Fibroblast of skin of right biceps (primary cell): ENCODE measurements at places on chromosomes 2 and 18.

DNA sequence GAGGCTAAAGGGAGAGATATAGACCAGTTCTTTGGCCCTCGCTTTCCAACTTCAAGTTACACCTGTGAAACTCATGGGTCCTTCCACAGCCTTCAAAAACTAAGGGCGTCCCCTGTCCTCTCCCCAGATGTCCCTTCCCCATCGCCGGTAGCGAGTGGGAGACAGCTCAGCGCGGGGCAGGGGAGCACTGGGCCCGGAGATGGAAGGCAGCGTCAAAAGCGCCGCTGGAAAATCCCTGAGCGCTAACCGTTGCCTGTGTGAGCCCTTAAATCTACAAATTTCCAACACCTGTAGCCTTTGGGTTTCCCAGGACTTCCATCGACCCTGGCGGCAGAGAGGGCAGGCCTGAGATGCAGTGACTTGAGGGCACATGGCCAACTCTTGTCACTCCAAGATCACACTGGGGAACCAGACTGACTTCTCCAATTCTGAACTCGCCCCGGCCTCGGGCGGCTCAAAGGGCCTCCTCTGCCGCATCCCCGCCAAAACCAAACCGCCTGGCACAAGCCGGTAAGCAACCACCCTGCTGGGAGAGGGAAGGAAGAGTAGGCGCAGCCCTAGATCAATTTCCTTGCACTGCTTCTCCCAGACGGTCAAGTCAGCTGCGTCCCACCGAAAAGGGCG lies 879 bp upstream of the EPAS1 start:
- DNase-seq = peak; percentile 24

- no peak for DNase-seq
Measured at GRCh38 chr2:37644191-37644590, 27.3 kb downstream of the CDC42EP3 start.

DNA sequence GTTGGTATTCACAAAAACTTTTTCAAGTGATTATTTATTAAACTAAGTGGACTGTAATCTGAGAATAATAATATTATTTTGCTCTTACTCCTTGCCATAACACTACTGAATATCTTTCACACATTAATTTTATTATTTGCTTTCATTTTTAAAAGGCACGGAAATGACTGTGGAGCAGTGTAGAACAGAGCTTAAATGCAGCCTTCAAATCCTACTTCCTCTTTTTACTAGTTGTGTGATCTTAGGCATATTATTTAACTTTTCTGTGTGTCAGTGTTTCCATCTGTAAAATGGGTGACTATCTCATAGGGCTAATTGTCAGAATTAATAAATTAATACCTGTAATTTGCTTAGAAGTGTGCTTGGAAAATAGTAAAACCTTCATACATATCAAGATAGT lies 55.5 kb upstream of the SLC8A1 start:
- DNase-seq = no peak

GRCh38 chr18:62998443-62998842 lies 283.1 kb downstream of the PHLPP1 start:
- DNase-seq = no peak

DNA sequence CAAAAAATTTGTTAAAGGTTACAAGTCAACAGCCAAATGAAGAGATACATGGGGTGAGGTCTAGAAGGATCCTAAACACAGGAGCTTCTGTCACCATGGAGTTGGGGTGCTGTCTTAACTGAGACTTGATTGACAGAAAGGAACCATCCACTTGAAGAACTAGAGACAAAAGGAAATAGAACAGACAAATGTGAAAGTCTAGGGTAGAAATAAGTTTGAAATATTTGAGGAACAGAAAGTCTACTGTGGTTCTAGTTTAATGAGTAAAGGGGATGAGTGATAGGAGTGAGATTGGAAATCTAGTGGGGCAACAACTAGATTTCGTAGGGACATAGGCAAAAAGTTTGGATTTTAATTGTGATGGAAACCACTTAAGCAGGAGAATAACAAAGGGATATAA lies 18.7 kb downstream of the RBBP8 start:
- no peak for DNase-seq

GRCh38 chr18:29196307-29196706 lies 1019.4 kb upstream of the CDH2 start:
- no peak for DNase-seq

DNA sequence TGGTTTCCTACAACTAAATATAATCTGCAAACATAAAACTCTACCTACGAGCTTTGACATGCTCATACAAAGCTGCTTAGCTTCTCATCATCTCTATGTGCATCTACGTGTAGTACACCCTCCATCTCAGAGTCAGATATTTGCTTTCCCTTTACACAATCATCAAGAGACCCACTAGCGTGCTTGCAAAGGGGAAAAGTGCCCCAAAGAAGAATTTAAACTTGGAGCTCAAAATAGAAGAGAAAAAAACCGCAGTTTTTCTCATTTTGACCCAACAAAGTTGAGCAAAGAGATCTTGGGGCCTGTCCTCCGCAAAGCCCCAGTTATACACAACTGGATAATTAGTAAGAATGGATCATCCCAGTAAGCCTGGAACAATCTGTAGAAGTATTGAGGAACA lies 104.1 kb downstream of the PAX3 start:
- DNase-seq = no peak

DNA sequence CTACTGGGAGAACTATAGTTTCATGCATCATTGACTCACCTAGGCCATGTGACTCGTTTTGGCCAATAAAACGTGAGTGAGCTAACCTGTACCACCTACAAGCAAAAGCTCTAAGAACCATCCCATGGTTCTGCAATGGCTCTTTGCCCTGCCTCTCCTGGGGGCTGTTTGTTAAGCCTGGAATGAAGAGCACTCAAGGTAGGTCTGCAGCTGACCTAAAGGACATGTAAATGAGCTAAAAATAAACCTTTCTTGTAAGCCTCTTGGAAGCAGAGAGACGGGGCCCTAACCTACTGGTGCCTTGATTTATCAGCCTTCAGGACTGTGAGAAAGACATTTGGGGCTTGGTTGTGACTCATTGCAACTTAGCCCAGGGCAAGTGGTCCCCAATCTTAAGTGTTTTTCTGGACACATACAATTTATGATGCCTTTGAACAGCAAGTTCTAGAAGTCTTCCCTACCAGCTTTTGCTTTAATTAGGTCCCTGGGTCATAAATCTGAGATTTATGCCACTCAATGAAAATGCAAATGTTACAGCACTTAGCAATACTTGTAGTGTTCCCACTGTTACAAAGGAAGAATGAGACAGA lies 107.4 kb downstream of the OSBPL6 start:
- DNase-seq = no peak

DNA sequence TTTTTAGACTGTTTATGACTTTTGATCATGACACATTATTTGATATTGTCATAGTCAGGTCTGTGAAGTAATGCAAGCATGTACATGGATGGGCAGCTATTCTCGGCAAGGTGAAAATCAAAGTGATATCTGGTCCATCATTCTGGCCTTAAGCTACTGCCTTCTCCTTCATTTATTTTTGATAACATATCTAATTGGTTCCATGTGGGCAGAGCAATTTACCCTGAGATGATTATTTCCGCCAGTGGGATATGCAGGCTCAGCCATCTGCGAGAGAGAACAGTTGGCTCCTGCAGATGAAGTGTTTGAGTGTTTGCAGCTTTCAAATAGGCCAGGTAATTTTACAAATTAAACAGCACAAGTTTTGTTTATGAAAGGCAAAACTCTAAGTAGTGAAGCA lies 116.4 kb downstream of the LYPD6 start:
- DNase-seq = no peak

DNA sequence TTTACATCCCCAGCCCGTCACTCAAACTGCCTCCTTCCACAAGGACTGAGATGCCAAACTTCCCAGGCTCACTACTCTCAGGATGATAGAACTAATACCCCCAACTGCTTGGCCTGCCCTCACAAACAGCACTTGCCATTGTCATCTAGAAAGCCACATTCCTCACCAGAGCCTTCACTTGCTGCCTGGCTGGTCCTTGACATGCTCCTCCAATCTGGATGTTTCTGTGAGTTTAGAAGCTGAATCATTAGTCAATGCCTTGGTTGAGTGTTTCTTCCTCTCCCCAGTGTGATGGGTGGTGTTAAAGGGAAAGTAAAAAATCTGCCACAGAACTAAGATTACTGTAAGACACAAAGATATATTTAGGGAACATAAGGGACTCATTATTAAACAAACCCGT lies 52.5 kb downstream of the MARCHF4 start:
- DNase-seq = peak; percentile 72

DNA sequence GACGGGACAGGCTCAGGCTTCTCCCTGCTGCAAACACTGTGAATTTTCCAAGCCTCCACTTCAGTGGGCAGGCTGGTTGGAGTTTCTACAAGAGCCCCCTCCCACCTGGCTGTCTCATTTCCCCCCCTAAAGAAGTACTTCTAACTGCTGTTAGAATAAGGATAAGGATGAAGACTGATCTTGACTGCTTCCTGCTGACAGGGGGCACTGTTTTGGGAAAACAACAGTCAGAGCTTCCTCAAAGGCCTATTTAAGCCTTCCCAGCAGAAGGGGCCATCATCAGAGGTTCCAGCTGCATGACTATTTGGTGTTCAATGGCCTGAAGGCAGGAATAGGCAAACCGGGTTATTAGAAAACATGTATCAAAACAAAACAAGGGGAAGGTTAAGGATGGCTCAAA lies 1162.8 kb downstream of the DSC3 start:
- no peak for DNase-seq

DNA sequence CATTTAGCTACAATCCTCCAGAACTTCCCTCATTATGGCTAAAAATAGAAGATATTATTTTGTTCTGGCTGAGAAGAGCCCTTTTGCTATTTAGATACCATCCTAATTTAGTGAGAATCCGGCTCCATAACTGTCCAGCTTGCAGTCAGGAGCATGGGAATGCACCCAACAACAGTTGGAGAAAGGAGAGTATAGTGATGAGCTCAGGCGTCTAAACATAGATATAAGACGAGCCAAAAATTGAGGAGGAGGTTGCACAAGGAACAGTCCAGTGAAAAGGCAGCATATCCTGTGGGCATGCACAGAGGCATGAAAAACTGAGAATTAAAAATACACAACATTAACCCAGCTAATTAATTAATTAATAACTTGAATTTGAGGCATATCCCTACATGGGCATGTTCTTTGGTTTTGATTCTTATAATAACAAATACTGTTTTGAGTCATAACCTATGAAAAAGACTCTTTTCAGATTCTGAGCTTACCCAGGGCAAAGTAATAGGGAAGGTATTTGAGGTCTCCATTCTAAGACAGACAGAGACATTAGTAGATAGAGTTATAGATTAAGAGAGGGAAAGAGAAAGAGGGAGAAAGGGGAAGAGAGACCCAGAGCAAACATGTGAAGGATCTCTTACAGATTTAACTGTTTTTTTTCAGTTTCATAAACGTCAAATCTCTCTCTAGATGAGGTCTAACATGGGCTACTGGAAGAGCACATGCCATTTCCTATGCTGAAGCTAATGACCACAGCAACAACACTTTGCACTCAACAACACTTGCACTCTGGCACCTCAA lies 311.2 kb downstream of the OSR1 start:
- DNase-seq = peak; percentile 30

- peak; percentile 77 for DNase-seq
Measured at GRCh38 chr18:23838801-23839366, 149.6 kb downstream of the LAMA3 start.

DNA sequence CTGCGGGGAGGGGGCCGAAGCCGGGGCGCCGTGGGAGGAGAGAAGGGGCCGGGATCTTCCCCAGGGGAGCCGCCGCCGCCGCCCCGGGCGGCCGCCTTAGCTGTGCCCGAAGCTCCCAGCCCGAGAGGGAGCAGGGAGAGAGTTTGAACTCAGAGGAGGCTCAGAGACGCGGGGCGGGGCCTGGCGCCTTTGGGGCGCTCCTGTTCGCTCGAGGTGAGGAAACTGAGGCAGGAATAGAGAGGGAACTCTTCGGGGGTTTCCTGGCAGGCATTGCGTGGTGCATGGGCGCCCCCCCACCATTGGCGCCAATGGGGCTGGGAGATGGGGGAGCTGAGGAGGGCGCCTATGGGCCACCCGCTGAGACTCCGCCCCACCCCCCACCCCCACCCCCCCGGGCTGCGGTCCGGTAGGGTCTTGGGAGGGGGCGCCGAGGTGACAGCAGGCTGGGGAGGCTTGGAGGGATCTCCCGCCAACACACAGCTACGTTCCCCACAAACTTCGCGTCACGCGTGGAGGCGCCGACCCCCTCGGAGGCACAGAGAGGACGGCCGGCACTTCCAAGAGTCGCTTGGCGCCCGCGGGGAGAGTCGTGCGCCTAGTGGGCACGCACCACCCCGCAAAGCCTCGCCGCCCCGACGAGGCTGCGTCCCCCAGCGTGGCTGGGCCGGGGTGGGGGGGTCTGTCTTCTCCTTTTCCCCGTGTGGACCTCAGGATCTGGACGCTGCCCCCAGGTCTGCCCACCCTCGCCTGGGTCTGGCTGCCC lies 680 bp downstream of the CTDSP1 start:
- peak; percentile 43 for DNase-seq

GRCh38 chr2:4745056-4745991 lies 946.9 kb upstream of the SOX11 start:
- DNase-seq = no peak

DNA sequence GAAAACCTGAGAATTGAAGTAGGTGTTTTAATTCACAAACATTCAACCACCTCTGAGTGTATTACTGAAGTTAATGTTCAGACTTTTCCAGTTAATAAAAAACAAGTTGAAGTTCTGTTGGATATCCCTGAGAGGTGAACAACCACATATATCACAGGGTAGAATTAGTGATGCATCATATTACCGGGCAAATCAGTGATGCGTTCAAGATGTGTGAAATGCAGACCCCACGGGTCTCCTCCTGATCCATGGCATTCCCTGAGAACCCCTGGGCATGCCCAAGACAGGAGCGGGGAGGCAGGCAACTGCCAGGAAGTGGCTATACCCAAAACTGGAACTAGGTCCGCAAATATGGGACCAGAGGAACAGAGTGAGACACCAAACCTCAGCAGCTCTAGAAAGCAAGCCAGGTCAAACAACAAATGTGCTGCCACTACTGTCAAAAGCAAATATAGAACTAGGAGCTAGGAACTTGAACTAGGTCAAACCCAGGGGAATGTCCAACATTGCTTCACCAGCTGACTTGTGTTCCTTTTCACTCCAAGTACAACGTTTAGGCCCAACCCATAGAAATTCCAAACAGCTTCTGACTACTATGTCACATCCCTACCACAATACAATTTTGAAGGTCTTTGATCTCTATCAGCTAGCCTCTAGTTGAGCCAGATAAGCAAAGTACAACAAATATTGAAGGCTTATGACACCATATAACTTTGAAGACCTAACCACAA lies 20.2 kb downstream of the PSTPIP2 start:
- peak; percentile 39 for DNase-seq

- no peak for DNase-seq
Measured at GRCh38 chr2:60677356-60677755, 78.7 kb upstream of the PAPOLG start.

DNA sequence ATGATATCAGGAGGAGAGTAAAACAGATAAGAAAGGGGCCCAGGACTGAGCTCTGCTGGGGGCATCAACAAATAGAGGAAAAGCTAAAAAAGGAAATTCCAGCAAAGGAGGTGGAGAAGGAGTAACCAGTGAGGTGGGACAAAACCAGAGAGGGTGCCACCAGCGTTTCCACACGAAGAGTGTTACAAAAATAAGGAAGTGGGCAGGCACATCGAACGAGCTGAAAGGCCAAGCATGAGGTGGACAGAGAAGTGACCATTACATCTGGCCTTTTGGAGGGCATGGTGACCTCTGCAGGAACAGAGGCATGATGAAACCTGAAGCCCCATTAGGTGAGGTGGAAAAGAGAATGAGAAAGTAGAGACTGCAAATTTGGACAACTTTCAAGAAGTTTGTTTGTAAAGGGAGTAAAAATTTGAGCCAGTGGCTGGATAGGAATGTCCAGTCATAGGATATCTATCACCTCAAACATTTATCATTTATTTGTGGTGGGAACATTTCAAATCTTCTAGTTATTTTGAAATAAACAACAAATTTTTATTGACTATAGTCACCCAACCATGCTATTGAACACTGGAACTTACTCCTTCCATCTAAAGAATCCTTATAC lies 18.4 kb upstream of the VIT start:
- peak; percentile 28 for DNase-seq
